ENCODE measurements at places on chromosomes 11 and 22.

DNA sequence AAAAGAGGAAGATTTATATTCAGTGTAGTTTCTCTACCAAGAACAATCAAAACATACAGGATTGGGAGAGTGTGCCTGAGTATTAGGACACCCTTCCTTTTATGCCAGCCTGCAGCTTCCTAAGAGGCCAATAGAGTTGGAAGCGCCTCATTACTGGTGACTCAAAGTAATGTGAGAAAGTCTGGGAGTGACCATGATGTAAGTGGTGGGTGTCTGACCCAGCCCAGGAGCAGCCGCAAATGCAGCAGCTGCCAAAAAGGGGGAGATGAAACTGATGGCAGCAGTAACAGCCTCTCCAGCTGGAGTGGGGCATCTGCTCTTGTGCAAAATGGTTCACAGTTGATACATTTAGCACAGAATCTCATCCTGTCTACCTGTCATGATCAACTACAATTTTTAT, 62.0 kb downstream of the ZNF280B start:
- DNase-seq = no peak

DNA sequence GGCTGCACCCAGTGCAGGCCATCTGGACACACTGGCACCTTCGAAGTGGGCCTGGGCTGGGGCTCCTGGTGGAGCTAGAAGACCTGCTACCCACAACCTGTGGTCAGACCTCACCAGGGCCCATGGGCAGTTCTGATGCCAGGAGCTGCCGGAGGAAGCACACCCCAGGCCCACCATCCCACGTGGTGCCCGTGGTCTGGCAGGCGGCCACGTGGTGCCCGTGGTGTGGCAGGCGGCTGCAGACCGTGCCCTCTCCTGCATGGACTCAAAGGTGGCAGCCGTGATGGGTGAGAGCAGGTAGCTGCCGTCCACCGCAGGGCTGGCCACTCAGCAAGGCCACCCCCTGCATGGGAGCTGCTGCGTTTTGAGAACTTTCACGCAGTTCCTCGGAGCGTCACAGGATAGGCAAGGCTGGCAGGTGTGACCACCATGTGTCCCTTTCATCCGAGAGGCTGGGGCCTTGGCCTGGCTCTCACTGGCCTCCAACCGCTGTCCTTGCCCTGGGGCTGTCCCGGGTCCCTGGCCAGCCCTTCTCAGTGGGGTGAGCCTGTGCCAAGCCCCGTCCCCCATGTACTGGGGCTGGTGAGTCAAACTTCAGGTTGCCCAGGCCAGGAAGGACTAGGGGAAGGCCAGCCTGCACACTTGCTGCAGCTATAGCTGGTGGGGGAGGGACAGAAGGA, 3.9 kb upstream of the IL17REL start:
- DNase-seq = no peak

DNA sequence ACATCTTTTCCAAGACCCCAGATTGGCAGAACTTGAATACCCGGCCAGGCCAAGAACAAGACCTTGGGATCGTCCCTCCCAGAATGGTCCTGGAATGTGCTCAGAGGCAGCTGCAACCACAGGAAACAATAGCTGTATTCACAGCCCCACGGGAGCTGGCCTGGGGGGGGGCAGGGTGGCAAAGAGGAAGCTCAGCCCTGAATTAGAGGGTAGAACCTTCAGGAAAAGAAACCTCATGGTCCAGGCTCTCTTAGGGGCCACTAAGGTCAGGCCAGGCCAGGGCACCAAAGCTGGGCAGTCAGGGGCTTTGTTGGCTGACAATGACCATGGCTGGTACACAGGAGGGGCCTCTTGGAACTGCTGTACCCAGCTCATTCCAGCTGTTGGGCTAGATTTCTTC, 17.3 kb downstream of the RPL27A start:
- DNase-seq = peak; percentile 22

DNA sequence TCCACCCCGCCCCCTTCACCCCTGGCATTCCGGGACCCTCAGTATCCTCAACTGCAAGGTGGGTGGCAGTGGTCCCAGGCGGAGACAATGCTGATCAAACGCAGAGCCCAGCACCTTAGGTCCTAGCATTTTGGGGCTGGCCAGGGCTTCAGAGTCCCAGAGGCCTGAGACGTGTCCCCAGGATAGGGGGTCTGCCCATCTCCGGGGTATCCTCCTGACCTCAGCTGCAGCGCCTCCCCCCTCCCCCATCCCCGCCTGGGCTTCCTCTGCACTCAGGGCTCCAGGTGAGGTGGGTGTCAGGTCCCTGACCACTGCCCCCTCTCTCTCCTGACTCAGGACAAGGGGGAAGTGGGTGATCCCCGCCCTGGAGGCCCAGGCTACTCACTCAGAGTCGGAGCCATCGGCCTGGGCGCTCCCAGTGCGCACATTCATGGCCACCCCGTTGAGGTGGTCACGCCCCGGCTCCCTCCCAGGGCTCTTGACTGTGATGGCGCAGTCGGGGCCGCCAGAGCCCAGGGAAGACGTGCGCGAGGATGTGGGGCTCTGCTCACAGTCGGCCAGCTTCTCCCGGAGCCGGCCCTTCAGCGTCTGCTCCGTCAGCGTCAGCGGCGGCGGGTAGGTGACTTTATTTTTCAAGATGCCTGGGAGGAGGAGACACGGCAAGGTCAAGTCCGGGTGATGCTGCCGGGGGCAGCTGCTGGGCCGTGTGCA, 28.3 kb downstream of the TRMU start:
- no peak for DNase-seq

Data from neural crest cell (in vitro differentiated cells).